Stimulated activated CD8-positive, alpha-beta memory T cell treated with anti-CD3 and anti-CD28 coated beads, Interleukin-7, amount 100 ng/mL, for 1 hour (primary cell): ENCODE measurements at places on chromosomes 7 and 10.

DNA sequence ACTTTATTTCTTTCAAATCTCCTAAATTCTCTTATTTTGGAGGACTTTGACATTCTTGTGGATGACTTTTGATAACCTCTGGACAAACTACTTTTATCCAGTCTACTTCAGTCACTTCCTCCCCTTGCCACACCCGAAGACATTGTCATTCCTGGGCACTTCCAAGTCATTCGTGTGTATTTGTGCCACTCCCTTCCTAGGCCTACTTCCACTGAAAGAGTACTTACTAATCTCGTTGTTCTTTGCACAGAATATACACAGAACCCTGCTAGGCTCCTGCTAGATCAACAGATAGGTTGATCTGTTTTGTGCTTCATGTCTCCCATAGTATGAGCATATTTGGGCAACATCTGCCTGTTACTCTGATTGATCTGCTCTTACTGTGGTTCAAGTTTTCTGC lies 355.4 kb downstream of the HGF start:
- DNase-seq = no peak

- no peak for DNase-seq
Observed at GRCh38 chr10:99709480-99710229, 22.3 kb downstream of the COX15 start.

GRCh38 chr10:15485027-15485426 lies 113.9 kb upstream of the FAM171A1 start:
- no peak for DNase-seq

- no peak for DNase-seq
Observed at GRCh38 chr7:47704936-47705335, 123.0 kb upstream of the TNS3 start.

DNA sequence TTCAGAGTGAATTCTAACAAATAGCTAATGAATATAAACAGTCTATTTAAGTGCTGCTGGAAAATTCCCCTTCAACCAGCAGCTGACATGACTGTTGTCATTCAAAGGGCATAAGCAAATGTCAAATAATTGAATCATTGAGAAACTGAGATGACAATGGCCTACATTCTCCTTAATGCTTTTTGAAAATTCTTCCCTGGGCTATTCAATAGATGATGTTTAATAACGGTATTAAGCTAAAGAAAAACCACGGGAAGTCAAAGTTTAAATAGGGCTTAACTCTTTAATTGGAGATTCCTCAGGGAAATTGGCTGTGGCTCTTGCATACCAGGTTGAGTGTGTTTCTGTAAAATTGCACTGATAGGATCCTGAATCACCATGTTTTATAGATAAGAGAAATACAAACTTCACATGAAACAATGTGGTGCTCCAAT lies 77.0 kb downstream of the ARL4A start:
- DNase-seq = no peak

DNA sequence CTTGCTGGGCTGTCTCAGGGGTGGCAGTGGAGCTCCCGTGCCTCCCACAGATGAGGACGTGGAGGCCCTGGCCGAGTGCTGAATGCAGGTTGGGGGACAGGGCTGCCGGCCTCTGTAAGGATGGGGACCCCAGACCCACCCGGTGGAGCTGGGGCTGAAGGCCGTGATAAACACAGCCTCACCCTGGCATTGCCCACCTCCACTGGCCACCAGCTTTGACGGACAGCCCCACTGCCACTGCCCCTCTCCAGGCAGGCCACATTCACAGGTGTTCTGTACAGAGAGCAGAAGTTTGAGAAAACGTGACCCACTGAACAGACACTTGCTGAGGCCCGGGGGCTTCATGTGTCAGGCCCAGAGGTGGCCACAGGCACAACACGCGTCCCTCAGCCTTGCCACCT lies 126.2 kb downstream of the LHPP start:
- DNase-seq = no peak

GRCh38 chr7:99485094-99485493 lies 12.4 kb downstream of the ZNF789 start:
- no peak for DNase-seq
